ENCODE measurements at places on chromosomes 1 and 21.

DNA sequence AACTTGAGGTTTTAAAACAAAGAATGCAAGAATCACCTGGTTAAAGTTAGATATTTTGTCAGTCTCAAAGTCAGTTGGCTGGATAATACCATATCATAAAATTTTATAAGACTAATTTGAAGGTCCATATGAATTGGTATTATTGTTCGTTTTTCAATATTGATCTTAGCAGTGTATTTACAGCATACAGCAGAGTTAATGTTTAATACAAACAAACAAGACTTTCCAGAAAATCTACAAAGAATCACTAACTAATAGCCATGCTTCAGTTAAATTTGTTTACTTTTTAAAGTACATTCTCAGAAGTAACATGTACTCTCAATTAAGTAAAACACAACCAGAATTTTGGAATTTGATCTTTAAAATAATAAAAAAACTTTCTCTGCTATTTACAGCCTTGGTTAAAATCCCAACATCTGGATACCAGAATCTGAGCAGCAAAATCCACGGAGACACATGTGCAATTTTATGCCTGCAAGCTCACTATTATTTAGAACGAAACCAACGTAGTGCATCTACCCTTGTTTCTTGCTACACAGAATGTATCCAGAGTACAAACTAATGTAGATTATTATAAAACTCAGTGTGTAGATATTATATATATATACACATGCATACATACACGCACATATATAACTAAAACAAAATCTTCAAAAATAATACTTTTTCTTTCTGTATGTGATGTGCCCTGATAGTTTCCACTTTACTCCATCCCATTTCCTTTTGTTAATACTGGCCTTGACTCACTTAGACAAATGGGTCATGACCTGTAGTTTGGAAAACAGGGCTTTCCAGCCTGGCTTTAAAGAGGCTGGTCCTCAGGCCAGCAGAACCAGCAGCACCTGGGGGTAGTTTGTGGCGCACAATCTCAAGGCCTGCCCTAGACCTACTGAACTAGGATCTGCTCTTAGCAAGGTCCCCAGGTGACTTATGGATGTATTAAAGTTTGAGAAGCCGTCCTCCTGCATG, 63.6 kb upstream of the ERG start:
- no peak for DNase-seq

DNA sequence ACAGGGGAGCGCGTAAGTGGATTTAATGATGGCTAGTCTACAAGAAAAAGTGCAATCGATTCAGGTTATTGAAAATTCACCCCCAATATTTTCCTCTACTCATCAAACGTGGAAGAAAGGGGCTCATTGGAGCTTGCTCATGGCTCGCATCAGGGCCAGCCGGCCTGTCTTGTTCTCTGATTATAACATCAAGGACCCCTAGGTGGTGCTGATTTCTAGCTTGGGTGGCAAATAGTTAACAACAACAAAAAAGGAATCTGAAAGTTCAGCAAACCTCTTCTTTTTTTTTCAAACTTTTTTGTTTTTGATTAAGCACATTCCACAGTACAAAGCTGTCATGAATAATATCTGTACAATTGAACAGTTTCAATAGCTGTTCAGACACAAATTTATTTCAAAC, 35.8 kb upstream of the SOD1 start:
- no peak for DNase-seq

DNA sequence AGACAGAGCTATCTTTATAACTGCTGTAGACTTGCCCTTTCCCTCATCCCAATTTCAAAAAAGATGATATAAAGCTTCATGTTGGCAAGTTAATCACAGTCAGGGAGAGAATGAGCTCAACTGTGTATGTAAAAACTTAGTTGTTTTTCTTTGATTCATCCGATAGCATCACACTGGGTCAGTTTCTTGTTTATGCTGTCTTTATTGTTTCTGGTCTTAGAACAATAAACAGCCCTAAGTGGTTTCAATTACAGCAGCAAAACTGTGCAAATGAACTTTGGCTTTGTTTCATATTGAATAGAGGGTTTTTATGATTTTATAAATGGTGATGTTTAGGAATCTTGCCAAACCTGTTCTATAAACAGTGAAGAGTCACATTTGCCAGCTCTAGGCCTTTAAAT, 423.8 kb upstream of the CXADR start:
- no peak for DNase-seq

GRCh38 chr21:34802180-34802899, 133.5 kb downstream of the CLIC6 start:
- no peak for DNase-seq

DNA sequence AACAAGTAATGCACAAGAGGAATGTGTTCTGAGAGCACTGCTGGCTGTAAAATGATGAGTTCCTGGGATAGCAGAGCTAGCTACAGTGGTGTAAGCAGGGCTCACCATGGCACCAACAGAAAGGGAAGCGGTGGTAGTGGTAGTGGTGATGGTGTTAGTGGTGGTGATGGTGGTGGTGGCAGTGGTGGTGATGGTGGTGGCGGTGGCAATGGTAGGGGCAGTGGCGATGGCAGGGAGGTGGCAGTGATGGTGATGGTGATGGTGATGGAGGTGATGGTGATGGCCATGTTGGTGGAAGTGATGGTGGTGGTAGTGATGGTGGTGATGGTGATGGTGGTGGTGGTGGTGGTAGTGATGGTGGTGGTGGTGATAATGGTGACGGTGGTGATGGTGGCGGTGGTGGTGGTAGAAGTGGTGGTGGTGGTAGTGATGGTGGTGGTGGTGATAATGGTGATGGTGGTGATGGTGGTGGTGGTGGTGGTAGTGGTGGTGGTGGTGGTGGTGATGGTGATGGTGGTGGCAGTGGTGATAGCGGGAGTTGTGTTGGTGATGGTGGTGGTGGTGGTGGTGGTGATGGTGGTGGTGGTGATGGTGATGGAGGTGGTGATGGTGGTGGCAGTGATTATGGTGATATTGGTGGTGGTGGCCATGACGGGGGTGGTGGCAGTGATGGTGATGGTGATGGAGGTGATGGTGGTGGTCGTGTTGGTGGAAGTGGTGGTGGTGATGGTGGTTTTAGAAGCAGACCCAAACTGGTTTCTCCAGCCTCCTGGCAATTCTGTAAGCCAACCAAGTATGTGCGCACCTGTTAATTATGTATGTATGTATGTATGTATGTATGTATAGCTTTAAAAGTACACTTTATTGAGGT, 254.1 kb downstream of the TRABD2B start:
- DNase-seq: no peak

DNA sequence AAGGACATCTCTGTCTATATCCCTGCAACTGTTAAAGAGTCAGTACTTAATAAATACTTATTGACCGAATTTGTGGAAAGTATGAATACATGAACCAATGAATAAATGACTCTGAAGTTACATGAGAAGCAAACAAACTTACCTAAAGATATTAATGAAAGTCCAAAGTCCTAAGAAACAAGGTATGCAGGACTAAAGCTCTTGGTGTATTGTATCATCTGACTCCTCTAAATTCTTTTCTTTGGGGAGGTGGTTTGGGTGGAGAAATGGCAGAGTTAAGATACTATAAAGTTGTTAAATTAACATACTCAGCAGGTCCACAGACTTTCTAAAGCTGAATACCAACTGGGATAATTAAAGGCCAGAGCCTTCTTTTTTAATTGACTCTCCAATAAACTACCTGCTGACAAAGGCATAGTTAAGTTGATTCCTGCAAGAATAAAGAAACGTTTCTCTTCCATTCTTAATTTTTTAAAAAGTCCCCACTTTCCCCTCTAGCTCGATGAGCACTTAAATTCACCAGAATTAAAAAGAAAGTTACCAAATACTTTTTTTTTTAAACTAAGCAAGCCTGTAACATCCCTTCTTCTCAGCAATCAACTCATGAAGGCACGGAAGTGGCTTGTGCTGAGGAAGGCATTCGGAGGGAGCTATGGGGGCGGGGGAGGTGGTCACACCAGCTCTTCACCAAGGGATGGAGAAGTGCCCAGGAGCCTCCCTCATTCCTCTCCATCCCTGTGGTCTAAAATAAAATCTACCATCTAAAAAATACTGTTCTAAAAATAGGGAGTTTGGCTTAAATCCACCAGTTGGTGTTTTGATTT, 61.1 kb downstream of the GADD45A start:
- no peak for DNase-seq

- DNase-seq: no peak
Observed at GRCh38 chr1:53345996-53346813, 18.3 kb upstream of the LRP8 start.

DNA sequence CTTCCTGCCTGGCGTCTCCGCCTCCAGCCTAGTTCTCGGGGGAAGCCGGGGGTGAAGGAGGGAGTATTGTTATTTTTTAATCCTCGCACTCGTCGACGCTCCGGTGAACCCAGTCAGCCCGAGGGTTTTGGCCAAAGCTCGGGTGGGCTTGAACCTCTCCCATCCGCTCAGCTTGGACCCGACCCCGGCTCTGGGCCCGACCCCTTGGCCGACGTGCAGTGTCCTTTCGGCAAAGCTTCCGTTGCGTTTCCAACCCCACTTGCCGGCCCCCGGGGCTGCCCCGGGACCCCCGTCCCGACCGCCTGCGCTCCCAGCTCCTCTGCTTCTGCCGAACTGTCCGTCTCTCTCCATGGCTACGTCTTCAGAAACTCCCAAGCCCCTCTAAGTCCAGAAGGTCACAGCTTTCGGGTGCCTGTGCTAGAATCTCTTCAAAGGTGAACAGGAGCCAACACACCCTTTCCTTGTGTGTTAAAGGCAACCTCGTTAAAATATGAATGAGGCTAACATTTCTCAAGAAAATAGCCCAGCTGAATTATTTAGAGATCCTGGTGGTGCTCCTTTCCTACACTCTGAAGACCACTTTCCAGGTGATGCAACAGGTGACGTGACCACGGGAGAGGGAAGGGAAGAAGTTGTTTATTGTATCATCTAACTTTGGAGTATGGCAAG, 647 bp downstream of the DESI2 start:
- DNase-seq: peak; percentile 14

DNA sequence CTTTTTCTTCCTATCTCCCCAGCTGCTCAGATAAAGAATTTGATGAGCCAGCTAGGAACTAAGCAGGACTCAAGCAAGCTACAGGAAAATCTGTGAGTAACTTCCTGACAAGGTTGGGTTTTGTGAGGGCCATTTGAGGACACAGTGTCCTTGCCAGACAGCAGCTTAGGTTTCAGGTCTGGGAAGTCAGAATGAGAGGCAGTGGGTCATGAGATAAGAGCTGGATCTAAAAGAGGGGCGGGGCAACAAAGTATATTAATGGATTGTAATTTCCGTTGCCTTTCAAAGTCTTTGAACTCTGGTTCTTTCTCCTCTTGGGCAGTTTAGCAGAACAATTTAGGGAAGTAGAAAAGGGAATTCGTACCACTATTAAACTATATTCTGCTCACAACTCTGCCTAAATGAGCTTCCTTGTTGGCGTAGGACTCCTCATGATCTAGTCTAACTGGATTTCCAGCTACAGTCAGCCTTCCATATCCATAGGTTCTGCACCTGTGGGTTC, 16.6 kb downstream of the STX12 start:
- DNase-seq: no peak

Data from Caki2 (cell line).